ENCODE measurements at places on chromosomes 1 and 21.

DNA sequence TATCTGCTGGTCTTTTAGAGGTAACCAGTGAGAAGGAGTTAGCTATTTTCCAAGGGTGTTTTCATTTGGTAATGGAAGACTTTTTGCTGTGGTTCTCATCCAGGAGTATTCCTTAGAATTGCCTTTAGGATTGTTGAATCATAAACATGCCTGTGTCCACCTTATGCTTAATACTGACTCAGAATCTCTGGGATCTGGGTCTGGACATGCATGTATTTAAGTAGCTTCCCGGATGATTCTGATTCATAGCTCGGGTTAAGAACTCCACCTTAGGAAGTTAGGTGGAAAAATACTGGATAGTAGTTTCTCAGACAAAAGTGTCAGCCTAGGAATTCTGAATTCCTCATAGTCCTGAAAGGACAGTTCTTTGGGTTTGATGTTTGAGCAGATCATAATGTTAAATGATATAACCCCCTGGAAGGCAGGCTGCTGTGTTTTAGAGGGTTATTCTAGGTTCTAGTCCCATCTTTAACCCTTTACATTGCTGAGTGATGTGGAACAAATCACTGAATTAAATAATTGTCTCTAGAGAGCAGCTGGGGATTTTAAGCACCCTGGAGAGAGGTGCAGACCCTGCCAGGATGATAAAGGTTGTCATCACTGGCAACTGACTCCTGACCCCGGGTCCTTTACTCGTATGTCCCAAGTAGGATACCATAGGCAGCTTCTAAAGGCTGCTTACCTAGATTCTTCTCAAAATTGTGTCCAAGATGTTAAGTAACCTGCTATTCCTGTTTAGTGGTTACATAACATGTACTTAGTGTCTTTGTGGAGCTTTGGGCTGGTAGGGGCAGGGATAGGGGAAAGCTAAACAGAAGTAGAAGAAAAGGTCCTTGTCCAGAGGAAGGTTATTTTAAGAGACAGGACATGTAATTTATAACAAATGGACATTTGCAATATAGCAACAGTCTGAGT lies 14.5 kb upstream of the C4BPB start:
- no peak for DNase-seq

DNA sequence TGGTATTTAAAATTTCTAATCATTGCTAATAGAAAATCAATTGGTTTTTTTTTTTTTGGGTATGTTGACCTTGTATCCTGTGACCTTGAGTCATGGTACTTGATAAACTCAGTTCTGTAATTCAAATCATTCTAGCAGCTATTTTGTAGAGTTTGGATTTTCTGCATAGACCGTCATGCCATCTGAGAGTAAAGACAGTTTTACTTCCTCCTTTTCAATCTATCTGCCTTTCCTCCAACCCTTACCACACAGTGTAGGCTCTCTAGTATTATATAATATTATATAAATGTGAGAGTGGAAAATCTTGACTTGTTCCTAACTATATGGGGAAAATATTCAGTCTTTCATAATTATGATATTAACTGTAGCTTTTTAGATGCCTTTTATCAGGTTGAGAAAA lies 7.0 kb downstream of the TDRD5 start:
- no peak for DNase-seq

GRCh38 chr1:228957535-228957934 lies 222.3 kb downstream of the RHOU start:
- DNase-seq, result no peak

DNA sequence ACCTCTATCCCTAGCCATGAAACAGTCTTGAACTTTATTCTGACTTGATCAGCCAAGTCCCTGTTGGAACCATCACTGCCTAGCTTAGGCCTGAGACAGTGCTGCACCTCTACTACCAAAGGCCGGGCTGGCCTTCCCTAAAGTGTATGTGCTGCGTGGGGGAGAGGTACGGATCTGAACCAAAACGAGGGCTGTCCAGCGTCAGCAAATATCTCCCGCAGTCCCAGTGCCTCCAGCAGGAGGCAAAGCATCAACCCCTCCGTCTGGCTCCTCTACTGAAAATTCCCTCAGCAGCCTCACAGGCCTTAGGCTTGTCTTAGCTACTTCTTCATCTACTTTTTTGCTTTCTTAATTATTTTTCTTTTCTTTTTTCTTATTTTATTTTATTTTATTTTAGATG lies 33.3 kb upstream of the KIF26B start:
- no peak for DNase-seq

- DNase-seq, result no peak
These were observed 12.7 kb upstream of the SDHB start for GRCh38 chr1:17066361-17067068.

DNA sequence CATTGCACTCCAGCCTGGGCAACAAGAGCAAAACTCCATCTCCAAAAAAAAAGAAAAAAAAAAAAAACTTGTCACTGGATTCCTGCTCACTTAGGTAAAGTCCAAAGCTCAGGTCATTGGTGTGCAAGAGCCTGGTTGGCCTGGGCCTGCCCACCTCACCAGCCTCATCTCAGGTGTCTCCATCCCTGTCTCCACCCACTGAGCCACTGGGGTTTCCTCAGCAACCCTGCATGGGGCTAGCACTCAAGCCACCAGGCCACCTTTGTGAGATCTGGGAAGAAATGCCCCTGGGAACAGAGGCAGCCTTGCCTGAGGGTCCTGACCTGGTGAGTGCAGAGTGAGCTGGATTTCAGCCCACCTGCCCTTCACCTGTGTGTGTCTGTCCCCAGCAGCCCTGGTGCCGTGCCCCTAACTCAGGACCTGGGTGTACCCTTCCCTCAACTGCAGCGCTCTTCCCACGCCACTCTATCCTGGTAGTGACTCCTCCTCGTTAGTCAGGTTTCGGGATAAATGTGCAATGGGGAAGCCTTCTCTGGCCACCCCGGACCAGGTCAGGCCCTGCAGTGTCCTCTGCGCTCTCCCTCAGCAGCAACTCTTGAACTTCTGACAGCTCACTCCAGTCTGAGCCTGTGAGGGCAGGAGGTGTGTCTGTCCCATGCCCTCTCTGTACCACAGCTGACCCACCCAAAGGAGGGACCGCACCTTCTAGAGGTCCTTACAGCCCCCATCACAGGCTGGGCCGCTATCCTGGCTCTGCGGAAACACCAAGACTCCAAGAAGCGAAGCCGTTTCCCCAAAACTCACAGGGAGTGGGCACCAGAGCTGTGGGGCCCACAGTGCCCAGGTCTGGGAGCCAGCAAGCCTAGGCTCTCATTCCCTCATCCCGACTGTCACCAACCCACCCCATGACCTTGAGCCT lies 3.3 kb downstream of the PDZK1IP1 start:
- DNase-seq, result no peak

DNA sequence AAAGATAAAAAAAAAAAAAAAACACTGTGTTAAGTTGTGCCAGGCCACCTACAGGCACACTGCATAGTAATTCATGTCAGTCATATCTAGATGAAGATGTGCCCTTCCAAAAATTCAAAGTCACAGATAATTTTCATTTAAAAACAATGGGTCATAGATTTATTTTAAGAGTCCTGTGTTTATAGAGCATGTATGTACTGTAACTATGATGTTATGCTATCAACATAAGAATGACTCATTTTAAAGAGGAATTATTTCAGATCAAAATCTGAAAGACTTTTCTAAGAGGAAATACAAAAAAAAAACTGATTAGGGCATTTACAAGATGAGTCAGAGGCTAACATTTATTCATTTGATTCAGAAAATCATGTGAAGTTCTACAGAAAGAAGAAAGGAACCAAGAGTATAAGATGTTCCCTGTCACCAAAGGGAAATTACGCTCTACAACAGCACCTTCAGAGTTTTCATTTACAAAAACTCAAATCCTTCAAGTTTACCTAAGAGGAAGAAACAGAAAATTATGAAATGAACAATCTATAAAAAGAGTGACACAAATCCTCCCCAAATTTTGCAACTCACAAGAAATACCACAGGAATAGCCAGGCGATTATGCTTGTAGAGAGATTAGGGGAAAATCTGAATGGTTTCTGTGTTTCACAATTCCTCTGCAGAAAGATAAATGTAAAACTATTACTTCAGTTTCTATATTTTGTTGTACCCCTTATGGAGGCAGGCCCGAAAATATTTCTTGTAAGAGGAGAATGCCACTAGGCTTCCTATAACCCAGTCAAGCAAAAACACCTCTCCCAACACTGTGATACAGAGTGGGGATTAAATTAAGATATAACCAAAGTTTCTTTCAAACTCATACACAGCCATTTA lies 13.8 kb downstream of the TP53BP2 start:
- DNase-seq, result no peak

DNA sequence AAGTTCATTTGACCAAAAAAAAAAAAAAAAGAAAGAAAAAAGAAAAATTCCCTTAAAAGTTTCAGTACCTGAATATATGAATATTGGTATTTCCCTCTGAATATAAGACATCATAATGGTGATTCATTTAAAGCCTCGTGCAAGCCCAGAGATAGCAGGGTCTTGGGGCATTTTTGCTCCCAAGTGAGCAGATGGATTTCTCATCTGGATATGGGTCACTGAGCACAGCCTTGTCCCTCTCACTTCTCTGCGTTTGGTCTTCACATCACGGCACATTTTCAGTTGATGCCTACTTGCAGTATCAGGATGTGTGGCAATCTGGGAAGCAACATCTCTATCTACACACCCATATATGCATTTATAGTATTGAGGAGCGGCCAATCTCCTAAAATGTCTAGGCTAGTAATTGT lies 12.7 kb downstream of the CD58 start:
- no peak for DNase-seq

GRCh38 chr1:69109277-69109676 lies 458.4 kb upstream of the LRRC7 start:
- DNase-seq, result no peak

DNA sequence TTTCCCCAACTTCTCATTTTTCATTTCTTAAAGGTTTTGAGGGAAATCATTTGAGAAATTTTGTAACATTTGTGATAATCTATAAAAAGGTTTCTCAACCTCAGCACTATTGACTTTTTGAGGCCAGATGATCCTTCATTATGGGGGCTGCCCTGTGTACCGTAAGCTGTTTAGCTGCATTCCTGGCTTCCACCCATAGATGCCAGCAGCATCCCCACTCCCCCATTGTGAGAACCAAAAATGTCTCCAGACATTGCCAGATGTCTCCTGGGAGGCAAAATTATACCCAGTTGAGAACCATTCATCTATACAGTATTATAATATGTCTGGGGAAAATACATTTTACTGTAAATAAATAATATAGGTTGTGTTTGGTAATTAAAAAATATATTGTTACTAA lies 146.0 kb downstream of the PBX1 start:
- DNase-seq, result no peak
